Activated naive CD8-positive, alpha-beta T cell treated with anti-CD3 and anti-CD28 coated beads, Interleukin-2, amount 50 U/mL, for 16 hours (primary cell): ENCODE measurements at places on chromosomes 2 and 18.

GRCh38 chr2:230152334-230152733 lies 67.5 kb downstream of the SP110 start:
- no peak for DNase-seq

DNA sequence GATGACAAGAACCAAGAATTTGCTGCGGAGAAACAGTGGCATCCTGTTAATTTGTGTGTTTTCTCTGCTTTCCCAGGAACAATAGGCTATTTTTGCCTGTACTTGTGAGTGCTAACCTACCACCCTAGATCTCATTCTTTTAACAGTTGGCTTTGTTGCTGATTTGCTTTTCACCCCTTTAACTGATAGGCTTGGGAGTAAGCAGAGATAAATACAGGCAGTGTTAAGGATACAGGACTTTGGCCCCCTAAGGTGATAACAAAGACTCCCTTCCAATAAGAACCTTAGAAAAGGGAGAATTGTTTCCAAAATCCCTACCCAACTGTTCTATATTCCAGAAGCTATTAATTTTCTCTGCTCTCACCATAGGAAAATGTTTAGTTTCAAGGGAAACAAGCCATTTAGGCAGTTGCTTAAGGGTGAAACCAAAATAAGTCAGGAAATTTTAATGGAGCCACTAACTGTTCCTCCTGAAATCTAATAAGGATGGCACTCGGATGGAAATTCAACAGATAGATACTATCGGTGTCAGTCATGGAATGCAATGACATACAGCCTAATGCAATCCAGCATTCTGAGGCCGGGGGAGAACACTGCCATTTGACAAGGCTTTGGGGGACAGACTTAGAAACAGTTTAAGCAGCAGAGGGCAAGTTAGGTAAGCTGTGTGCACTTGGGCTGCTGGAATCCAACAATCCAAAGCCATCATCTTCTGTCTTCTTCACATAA lies 238.8 kb downstream of the RNF152 start:
- no peak for DNase-seq

- DNase-seq: no peak
Observed at GRCh38 chr2:30318987-30319782, 87.9 kb downstream of the LBH start.

- DNase-seq: no peak
Observed at GRCh38 chr2:186903216-186903615, 54.2 kb upstream of the ZSWIM2 start.

GRCh38 chr2:48257456-48257855 lies 272.5 kb upstream of the STON1 start:
- no peak for DNase-seq

GRCh38 chr2:231250698-231251097 lies 52.3 kb downstream of the ARMC9 start:
- DNase-seq: no peak

GRCh38 chr2:238476258-238476657 lies 49.5 kb downstream of the ASB1 start:
- DNase-seq: no peak

DNA sequence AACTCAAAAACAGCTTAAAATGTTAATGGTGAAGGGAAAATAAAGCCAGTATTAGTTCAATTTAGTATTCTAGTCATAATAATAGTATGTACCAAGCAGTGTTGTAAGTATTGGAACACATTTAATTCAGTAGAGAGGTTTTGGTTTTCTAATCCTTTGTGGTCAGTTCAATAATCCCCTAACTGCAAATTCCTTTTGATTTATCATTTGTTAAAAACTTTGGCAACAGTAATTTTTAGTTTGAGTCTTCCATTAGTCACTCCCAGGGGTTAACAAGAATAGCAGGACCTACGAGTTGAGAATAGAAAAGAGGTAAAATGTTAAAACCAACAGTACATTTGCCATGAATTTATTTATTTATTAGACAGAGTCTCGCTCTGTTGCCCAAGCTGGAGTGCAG lies 10.7 kb downstream of the MRPL44 start:
- DNase-seq: no peak

DNA sequence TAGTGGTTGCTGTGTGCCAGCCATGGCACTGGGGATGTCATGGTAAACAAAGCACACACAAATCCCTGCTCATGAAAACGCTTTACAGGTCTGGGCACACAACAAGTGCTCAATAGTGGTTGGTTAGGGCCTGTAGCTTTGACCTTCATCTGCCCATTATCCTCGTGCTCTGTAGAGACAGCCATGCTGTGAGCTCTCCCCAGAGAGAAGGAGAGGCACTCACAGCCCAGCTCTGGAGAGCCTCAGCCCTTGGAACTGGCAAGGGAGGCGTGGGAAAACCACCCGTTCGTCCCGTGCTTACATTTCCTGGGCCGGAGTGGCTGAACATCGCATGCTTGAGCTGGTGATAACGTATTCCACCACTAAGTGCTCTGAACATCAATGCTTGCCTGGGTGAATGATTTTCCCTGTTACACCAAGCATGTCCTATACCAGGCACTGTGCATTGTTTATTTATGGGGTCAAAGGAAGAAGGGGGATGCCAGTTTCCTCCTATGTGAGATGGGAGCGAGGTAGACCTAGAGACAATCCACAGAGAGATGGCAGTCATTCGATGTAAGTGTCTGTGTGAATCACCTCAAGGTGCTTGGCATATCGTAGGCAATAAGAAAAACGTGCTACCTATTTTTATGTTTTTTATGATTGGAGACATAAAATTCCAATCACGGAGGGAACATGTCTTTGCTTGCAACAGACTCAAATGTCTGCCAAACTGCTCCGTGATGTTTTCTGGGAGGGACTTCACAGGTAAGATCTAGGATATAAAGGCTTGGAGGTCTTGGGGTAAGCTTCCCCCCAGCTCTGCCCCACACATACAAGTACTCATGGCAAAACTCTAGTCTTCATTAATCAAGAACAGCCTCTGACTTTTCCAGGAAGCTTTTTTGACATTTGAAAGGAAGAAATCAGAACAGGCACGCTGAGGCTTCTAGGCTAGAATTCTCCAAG lies 75.5 kb downstream of the DDX1 start:
- DNase-seq: no peak

DNA sequence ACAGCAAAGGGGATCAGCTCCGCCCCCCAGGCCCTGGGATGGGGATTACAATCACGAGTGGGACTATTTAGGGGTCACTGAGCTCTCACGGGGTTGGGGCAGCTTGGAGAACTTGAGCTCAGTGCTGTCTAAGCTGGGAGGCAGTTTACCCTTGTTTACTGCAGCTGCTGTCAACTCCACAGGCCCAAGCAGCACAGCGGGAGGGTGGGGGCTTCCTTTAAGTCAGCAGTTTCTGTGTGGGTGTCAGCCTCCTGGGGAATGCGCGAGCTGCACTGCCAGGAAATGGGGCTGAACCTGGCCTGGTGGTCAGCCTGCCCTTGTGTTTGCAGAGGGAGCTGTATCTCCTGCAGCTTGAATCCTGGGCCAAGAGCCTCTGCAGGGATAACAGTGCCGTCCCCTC lies 29.8 kb downstream of the TOGARAM2 start:
- DNase-seq: no peak

GRCh38 chr2:10482913-10483312 lies 34.8 kb upstream of the ODC1 start:
- no peak for DNase-seq

DNA sequence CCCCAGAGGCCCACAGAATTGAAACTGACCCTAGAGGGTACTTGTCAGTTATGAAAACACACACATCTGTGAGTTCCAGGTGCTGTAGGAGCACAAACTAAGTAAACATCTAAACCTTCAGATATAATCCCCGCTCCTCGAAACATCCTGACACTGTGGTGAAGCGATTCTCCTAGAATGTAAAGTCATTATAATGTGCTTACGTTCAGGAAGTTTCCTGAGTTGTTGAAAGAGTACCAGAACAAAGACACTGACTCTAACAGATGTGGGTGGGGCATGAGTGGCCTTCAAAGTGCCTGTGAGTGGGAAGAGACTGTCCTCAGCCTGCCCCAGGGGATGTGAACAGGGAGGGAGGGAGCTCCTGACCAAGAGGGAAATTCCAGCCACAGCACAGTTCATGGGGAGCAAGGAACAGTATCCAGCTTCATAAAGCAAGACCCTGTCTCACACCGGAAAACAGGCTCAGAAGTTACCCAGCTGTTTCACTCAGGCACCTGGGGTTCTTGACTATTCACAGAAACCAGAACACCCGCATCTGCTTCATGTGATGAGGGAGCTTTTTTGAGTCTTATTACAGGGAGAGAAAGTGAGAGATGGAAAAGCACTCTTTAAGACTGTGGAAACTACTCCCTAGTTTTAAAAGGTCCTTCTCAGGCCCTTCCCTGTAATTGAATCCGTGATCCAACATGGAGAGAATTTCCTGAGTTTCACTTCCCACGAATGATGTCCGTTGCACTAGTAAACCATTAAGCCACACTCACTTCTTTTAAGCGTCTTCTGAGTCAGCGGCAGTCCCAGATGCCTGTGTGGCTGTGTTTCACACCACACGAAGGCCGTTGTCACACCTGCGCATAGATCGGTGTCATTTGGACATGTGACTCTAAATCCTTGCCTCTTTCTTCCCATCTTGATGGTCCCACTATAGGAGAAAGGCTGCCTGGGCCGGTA lies 88.6 kb upstream of the EML6 start:
- DNase-seq: no peak

DNA sequence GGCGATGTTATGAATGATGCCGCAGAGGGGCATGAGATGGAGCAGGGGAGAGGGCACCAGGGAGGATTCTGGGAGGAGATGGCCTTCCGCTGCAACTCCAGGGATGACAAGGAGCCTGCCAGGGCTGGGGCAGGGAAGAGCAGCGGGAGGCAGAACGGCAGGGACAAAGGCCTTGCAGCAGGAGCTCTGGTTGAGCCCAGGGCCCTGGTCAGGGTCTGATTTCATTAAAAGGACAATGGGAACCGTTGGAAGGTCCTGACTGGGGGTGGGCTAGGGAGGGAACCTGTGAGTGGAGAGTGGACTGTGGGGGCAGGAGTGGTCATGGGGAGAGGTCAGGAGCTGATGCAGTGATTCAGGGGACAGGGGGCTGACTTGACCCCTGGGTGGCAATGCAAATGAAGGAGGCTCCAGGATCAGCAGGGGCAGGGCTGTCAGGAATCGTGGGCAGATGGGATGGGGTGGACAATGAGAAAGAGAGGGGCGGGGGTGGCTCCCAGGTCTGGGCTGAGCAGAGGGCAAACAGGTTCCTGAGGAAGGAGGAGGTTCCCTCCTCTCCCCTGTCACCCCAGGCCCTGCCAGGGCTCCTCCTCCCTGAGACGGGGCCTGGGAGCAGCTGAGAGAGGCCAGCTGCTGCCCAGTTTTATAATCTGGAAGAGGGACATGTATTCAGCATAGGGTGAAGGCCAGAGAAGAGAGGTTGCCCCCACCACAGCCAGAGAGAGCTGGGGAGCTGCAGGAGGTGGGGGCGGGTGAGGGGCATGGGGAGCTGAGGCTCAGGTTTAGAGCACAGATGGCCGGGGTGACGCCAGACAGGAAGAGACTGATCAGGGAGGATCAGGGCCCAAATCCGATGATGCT lies 7.3 kb upstream of the DUSP2 start:
- no peak for DNase-seq

DNA sequence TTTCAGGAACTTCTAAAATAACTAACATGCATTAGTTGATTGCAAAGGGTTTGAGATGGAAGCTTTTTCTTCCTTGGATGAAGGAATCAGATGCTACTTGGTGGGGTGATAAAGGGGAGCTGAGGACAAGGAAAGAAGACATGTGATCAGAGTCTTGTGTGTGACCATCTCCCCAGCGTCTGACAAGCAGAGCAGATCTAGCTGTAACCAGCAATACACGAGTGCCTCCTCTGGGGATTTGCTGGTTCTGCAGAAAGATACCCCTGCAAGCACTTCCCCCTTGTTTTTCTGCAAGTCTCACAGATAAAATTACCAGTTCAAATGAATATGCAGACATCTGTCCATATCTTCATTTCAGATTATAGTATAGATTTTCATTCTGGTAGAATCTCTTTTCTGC lies 2.7 kb downstream of the CDH7 start:
- DNase-seq: no peak

DNA sequence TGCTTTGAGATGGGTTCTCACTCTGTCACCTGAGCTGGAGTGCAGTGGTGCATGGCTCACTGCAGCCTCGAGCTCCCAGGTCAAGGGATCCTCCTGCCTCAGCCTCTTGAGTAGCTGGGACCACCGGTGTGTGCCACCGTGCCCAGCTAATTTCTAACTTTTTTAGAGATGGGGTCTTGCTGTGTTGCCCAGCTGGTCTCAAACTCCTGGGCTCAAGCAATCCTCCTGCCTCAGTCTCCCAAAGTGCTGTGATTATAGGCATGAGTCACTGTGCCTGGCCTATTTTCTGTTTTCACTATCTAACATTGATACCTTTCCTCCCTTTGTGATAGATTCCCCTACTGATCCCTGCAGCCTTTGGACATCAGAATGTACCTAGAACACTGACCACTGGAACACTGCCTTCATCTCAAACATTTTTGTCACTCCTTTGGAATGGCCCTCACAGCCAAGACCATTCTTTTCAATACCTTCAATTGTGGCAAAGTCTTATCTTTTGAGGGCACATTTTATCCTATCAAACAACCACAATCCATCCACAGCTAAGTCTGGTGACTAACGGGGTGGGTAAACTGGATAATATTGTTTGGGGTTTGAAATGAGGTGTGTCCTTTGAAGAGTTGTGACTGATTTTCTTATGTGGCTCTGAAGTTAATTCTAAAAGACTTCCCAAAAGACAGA lies 43.7 kb downstream of the EPAS1 start:
- no peak for DNase-seq

DNA sequence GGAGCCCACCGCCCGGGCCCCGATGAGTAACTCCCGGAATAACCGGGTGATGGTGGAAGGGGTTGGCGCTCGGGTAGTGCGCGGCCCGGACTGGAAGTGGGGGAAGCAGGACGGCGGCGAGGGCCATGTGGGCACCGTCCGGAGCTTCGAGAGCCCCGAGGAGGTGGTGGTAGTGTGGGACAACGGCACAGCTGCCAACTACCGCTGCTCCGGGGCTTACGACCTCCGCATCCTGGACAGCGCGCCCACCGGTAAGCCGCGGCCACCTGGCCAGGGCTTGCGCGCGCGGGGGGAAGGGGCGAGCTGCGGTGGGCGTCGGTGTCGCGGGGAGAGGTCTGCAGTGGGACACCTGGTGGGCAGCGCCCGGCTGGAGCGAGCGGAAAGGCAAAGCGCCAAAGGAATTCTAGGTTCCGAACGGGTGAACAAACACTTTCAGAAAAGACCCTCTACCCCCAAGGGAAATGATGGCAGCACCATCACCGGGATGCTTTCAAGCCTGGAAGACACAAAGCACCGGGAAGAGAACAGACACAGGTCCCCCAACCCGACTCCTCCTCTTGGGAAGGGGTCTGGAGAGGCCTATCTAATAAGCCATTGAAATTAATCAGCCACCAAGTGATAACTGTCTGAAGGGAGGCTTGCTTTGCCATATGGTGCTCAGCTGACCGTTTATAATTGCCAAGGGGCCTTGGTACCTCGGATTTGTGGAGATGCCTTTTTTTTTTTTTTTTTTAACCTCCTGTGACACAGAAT lies 1.1 kb downstream of the MIB1 start:
- no peak for DNase-seq

- DNase-seq: no peak
Observed at GRCh38 chr2:60671966-60672365, 84.1 kb upstream of the PAPOLG start.

- DNase-seq: no peak
Observed at GRCh38 chr2:28004086-28004485, 113.6 kb downstream of the BABAM2 start.

DNA sequence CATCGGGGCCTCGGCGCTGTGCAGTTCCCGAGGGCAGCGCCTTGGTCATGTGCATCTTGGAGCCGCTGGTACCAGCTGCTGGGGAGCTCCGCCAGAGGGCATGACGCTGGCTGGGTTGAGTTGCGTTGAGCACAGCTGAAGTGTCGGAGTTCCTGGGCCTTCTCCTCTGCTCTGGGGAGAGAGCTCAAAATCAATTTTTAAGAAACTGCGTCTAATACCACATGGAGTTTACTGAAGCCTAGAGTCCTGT lies 48.7 kb downstream of the GREB1 start:
- DNase-seq: no peak

GRCh38 chr2:105883911-105884694 lies 139.4 kb downstream of the NCK2 start:
- DNase-seq: no peak
